Psoas muscle (tissue), 8 donors: ENCODE measurements at places on chromosomes 2 and 18. TPM values are rescaled to one million over a fixed set of nuclear protein-coding genes. Genes with fewer than 3 reads are reported as not detected.
A peak's percentile ranks its signal among the peaks of the same experiment; 100 is the strongest.

DNA sequence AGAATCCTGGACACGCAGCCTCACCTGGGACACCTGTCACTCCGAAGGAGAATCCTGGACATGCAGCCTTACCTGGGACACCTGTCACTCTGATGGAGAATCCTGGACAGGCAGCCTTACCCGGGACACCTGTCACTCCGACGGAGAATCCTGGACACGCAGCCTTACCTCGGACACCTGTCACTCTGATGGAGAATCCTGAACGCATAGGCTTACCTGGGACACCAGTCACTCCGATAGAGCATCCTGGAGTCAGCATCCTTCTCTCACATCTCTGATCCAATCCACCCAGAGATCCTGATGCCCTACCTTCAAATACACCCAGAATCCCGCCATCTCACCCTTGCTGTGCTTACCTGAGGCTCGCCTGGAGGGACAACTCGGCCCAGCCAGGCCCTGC, 154.9 kb downstream of the NDUFA10 start:
- no peak for DNase-seq

DNA sequence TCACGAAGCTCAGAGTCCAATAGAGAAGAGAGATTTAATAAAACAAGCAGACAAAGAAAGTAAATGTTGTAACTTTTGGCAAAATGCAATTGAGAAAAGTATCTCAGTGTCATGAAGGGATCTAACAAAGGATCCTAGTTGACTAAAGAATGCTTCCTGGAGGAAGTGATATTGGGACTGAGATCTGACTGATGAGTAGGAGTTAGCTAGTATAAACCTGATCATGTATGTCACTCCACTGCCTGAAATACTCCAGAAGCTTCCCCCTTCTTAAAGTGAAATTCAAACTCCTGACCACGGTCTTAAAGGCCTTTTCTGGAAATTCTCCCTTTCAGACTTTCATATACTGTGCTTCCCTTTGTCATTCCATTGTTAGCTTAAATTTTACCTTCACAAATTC, 1102.4 kb upstream of the ZEB2 start:
- no peak for DNase-seq

- no peak for DNase-seq
Observed at GRCh38 chr2:66251573-66251972, 183.4 kb upstream of the MEIS1 start.

The EML6 gene
- total RNA-seq = 5.3 TPM

The TCF23 gene
- total RNA-seq = not detected

GRCh38 chr2:3532941-3533340, 13.6 kb upstream of the ADI1 start:
- DNase-seq = no peak

- DNase-seq = no peak
Observed at GRCh38 chr2:158142568-158143332, 41.1 kb downstream of the UPP2 start.

The UGT1A5 gene
- not detected for total RNA-seq

DNA sequence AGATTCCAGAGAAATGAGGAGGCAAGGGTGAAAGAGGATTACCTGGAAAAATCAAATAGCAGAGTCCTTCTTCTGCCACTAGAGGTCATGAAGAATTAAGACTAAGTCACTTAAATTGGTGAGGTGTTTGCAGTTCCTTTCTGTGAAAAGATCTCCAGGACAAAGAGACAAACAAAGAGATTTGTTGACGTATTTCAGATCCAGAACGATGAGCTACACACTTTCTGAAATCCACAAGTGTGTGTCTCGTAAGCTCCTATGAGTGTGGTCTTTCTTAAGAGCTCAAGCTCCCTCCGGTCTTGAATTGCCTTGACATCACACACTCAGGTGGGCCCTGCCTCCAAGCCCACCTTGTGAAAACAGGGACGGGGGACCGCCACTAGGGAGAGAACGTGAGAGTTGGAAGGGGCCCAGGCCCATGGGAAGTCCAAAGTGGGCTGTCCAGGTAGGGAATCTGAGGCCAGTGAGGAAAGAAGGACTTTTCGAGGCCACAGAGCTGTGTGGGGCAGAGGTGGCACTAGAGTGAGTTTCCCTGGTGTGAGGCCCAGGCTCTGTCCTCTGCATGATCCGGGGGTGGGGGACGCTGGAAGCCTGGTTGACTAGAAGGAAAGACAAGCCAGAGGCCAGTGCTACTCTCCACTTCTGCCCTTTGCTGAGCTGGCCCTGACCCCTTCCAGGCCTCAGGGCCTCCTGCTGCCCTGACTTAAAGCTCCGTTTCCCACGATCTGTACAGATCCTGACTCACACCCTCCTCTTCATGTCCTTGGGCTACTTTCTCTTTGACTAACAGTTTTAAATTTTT, 168.1 kb upstream of the NCK2 start:
- no peak for DNase-seq

The ALPG gene
- total RNA-seq = not detected

- DNase-seq = no peak
Observed at GRCh38 chr18:23126376-23127056, 8.8 kb upstream of the CABLES1 start.

The HDLBP gene
- total RNA-seq = 526 TPM

The BMP10 gene
- total RNA-seq = 0.17 TPM

DNA sequence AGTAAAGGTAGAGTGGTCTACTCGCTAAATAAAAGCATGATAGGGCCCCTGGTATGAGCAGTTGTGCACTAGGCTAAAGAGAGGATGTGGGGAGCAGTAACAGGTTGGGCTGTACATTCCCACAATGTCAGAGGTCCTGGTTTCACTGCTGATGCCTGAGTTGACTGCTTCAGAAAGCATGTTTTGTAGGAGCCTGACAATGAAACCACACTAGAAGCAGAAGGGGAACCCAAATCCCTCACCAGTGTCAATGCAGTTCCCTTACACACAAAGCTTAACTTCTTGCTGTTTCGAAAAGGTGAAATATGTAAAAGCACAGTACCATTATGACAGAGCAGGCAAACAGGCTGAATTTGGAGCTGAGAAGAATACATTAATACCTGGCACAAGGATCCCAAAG, 291.7 kb upstream of the KYNU start:
- DNase-seq = no peak

The KLHL41 gene
- 3,308 TPM for total RNA-seq

The DCDC2C gene
- not detected for total RNA-seq

DNA sequence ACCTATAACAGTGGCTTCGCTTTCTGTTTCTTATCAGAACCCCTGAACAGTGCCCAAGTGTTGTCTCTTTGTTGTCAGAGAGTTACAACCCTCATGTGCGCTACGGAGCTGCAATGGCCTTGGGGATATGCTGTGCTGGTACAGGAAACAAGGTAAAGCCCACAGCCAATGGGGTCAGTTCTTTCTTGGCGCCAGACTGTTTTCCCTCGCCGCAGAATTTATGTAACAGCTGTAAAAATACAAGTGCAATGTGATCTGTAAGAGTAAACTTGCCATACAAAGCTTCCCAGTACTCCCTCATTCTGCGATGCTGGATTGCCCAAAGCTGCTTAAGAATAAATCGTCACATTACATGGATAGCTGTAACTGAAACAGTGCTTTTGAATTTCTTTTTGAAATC, 13.9 kb upstream of the HTR2B start:
- DNase-seq = no peak

DNA sequence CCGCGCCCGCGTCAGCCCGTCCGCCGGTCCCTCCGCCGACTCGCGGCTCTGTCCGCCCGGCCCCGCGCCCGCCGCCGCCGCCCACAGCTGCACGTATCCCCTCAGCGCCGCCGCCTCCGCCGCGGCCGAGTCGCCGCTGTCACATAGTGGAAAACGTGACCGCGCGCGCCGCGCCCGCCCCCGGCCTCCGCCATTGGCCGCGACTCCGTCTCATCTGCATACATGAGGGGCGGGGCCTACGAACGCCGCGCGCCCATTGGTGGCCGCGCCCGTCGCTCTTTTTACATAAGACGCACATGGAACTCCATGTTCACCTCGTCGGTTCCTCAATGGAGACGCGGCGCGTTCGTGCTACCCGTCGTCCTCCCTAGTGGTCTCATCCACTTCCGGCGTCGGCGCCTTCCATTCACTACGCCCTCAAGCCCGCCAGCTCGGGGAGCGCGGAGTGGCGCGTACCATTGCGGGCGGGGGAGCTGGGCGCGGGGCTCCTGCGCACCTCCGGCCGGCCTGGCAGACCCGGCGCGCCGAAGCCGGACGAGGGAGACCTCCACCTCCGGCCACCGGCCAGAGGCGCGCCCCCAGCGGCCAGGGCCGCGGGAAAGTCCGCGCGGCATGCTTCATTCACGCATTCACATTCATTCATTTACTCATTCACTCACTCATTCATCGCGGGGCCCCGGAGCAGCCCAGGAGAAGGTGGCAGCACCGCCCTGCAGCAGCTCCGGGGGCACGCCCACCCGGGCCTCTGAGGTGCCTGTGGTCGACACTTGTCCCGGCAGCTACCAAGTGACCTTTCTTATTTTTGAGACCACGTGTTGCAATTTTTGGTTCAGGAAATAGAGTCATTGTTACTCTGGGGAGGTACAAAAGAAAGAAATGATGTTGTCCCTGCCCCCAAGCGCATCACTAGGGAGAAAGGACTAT, 502 bp upstream of the PER2 start:
- DNase-seq = peak; percentile 99

The ADCYAP1 gene
- total RNA-seq = 0.21 TPM

DNA sequence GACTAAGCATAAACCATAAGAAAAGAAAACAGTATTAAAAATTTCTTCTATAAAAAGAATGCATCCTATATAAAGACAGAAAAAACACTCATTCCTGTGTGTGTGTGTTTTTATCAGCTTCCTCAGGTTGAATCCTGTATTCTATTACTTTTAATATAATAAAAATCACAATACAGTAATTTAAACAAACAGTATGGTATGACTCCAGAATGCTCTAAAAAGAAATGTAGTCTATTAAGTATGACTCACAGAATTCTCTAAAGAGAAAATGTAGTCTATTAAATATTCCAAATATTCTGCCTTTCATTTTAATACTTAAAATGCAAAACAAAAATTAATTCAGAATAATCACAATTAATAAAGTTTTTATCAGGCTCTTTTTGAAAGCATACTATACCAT, 19.8 kb downstream of the CCDC88A start:
- DNase-seq = no peak

- DNase-seq = no peak
Observed at GRCh38 chr18:47781561-47781960, 148.9 kb downstream of the SMAD2 start.

The MDH1B gene
- 0.27 TPM for total RNA-seq

GRCh38 chr18:13520741-13521140, 205.6 kb downstream of the FAM210A start:
- no peak for DNase-seq

GRCh38 chr18:512957-513356, 12.5 kb upstream of the COLEC12 start:
- no peak for DNase-seq

DNA sequence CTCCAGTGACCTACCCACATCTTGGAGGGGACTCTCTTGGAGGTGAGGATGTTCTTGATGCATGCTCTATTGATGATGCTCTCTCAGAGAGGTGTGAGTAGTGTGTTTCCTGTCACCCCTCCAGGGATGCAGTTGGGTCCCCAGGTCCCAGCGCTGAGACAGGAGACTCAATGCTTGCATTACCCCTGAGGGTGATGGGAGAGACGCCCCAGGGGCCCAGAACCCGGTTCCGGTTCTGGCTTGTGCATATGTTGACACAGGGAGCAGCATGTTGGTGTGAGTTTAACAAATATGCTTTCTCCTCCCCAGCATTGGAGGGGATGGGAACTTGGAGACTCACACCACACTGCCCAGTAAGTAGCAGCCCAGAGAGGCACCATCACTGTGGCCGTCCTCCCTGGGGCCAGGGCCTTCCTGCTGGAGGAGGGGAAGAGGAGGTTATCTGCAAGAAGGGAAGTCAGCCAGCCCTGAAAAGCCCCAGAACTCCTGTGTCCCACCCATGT, 124.5 kb downstream of the PLB1 start:
- no peak for DNase-seq

GRCh38 chr2:105515581-105516415, 116.9 kb upstream of the FHL2 start:
- DNase-seq = peak; percentile 51

DNA sequence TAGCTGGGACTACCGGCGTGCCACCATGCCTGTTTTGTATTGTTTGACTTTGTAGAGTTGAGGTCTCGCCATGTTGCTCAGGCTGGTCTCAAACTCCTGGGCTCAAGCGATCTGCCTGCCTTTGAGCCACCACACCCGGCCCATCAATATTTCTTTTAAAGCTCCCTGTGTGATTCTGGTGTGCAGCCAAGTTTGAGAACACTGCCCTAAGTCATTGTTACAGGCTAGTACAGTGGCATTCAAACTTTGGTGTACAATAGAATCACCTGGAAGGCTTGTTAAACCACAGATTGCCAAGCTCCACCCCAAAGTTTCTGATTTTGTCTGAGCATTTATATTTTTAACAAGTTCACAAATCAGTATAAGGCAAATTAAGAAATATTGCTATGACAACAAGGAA, 99.9 kb downstream of the RBBP8 start:
- no peak for DNase-seq

DNA sequence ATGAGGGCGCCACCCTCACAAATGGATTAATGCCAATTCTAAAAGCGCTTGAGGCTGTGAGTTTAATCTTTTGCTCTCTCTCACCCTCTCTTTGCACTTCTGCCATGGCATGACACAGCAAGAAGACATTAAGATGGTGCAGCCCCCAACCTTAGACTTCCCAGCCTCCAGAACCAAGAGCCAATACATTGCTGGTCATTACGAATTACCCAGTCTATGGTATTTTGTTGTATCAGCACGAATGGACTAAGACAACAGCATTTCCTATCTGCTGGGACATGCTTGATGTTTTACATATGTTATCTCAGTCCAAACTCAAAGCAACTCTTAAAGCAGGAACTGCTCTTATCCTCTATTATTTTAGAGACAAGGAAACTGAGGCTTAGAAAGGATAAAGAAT, 222.9 kb downstream of the STK39 start:
- no peak for DNase-seq

DNA sequence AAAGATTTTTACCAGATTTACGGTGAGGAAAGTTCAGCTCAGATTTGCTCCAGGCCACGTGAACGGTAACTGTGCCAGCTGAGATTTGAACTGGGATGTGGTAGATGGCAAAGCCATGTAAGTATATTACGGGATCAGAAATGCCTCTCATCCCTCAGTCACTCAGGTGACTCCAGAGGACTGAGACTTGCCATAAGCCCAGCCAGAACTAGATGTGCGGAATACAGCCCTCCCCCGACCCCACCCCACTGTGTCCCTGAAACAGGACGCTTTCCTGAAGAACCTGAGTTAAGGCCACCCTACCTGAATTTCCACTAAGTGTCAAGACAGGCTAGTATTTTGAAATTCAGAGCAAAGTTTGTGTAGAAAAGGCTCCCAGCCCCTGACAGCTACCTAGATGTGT, 1.3 kb upstream of the FHL2 start:
- no peak for DNase-seq

- DNase-seq = no peak
Observed at GRCh38 chr2:12734914-12735654, 18.3 kb downstream of the TRIB2 start.

The ANKRD12 gene
- 36.7 TPM for total RNA-seq

DNA sequence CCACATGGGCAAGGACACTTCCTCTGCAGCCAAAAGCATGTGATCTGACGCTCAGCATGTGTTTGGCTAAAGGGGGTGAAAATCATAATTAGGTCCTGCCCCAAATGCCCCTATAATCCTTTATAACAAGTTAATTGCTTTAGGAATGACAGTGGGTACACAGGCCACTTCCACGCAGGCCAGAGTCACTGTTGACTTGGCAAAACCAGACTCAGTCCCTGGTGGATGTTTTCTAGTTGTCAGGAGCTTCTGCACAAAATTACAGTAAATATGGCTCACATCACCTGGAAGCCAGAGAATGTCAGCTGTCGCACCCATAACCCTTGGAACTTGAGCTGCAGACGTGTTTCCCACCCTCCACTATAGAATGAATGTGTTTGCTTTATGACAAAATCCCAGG, 13.3 kb upstream of the PXDN start:
- DNase-seq = no peak

The BCL2 gene
- 19.3 TPM for total RNA-seq
